AML-193 (cell line): ENCODE measurements at places on chromosomes 12 and 14.

DNA sequence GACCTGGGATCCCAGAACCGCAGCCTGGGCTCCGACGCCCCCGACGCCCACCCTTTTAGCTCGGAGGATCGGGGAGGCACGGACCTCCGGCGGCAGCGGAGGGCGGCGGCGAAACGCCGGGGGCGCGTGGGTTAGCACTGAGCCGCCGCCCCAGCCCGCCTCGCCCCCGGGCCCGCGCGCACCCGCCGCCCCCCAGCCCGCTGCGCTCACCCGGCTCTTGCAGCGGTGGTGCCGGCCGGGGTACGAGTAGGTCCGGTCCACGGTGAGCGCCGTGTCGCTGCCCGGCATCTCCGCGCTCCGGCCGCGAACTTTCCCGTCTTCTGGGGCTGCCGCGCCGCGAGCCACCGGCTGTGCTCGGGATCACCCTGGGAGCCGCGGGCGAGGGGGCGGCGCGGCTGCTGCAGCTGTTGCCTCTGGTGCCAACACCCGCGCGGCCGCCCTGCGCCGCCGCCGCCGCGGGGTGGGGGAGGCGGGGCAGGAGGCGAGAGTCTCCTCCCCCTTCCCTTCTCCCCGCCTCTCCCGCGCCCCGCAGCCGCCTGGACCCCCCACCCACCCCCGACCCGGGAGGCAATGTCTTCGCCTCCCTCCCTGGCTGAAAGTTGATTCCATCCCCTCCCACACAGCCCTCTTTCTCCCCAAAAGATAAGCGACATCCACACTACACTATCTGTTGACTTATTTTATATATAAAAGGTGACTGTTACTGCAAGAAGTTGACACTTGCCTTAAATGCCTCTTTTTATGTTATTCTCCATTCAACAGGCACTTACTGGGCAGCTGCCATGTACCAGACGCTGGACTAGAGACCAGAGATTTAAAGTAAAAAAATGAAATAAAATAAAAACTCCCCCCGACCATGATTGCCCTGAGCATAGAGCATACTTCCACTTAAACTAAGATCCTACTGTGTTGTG is at the start of gene TMCC3:
Gene TMCC3, minus strand, starts transcription at position 415 of the 914 bp plus-strand sequence. Its CDS starts 127 bp downstream, at position 288.
- no peak for DNase-seq

GRCh38 chr12:62190689-62191490 is 69.3 kb upstream of the USP15 start:
- no peak for DNase-seq

DNA sequence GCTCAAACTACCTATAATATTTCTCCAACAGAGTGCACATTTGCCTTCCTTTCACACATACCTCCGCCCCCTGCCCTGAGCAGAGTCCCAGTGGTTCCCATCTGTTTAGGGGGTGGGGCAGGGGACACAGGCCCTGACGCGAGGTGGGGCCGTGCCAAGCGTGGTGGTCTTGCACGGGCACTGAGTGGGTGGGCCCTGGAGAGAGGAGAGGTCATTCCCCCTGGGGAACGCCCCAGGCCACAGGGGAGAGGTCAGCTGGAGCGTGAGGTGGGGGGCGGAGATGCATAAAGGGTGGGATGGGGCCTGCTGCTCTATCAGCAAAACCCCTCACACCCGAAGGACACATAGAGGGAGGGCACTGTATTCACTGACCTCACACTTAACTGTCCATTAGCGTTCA is 441.9 kb downstream of the TMEM121 start:
- DNase-seq = no peak

GRCh38 chr14:35349496-35350365 is 54.8 kb downstream of the NFKBIA start:
- no peak for DNase-seq

DNA sequence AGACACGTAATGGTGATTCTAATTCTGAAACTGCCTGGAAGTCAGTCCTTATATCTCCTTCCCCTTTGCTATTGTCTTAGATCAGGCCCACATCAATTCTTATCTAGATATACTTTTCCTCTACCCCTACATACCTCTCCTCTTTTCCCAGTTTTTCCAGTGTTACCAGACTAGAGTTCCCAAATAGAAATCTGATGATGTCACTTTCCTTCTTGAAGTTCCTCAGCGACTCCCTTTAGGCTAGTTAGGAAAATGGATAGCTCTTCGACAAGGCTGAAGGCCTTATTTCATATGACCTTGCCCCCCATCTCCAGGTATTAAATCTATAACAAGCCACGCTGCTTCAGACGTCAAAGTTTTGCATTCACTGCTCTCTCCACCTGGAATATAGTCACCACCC is 201.1 kb upstream of the ATP2B1 start:
- no peak for DNase-seq

DNA sequence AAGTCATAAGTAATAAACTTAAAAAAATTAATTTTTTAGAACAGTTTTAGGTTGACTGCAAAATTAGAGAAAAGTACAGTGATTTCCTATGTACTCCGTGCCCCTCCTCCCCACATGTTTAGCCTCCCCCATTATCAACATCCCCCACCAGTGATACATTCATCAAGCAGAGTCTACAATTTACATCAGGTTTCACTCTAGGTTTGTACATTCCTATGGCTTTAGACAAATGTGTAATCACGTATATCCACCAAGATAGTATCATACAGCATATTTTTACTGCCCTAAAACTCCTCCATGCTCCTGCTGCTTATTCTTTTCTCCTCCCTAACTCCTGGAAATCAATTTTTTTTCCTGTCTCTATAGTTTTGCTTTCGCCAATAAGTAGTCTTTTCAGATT is 438.7 kb downstream of the LRFN5 start:
- no peak for DNase-seq

DNA sequence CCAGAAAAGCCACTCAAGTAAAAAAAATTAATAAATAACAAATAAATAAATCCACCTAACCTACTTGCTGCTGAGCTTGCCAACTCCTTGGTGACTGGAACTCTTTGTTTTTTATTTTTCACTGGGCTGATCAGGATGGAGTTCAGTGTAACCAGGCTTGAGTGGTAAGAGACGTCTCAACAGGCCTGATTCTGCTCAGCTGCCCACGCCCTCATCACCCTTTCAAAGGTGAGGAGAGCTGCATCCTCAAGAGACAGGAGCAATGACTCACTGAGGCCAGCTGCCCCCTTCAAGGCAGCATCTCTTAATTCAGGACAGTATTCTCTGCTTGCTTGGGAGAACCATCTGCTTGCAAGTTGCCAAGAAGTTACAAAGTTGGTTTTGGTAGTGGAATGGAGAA is 111.9 kb upstream of the CPM start:
- no peak for DNase-seq

DNA sequence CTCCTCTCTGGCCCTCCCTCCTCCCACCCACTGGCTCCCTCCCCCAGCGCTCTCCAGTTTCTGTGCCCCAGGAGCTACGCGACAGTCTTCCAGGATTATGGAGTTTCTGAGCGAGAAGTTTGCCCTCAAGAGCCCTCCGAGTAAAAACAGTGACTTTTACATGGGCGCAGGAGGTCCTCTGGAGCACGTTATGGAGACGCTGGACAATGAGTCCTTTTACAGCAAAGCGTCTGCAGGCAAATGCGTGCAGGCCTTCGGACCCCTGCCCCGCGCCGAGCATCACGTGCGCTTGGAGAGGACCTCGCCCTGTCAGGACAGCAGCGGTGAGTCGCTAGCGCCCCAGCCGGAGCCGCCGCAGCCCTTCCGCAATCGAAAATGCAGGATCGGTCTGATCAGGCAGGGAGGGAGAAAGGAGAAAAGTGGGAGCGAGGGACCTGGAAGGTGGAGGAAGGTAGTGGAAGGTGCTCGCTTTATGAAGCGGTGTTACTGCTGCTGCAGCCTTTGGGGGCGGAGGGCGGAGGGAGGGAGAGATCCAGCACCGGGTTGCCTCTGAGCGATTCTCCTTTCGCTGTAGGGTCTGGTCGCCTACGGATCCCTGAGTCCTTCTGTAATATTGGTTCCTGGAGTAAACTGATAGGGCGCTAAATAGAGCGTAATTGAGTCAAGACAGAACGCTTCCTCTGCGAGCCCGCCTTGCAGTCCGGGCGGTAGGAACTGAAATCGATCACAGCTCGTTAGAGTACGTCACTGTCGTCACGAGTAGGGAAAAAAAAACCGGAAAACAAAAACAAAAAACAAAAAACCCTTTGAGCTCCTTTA is at the start of gene ALX1:
Gene ALX1, plus strand, starts transcription at position 56 of the 819 bp plus-strand sequence. Its CDS starts 42 bp downstream, at position 98.
- DNase-seq = no peak

DNA sequence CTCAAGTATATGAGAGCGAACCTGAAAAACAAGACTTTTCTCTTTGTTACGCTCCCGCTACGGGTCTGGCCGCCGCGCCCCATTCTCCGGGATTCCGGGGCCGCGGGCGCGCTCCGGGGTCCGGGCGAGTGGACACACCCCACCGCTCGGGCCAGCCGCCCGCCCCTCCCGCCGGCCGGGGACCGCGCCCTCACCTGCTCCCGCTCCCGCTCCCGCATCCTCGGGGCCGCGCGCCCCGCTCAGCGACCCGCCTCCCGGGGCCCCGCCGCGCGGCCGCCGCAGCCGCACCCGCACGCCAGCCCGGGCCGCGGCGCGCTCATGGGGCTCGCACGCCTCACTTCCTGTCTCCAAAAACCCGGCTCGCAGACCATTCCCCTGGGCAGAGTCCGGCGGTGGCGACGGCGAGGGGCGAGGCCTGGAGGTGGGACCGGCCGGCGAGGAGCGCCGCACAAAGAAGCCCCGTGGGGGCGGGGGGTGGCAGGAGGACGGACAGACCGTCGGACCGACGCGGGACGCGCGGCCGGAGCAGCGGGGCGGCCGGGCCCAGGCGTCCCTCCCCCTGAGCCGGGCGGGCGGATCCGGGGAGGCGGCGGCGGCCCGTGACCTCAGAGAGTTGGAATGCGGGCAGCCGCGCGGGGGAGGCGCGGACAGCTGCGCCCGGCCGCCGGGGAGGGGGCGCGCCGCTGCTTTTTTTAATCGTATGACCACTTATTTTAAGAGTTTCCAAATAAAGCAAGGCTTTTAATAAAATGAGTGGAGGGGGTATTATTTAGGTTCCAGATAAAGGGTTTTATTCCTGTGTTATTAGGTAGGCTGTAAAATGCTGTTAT is at the start of gene PTPN21:
Gene PTPN21, minus strand, starts transcription at position 551 of the 830 bp plus-strand sequence. CDS start 4,590 bp downstream, outside the sequence.
- no peak for DNase-seq

- DNase-seq = peak; percentile 29
These were observed 9.8 kb upstream of the PNMA1 start for GRCh38 chr14:73723797-73724661.

DNA sequence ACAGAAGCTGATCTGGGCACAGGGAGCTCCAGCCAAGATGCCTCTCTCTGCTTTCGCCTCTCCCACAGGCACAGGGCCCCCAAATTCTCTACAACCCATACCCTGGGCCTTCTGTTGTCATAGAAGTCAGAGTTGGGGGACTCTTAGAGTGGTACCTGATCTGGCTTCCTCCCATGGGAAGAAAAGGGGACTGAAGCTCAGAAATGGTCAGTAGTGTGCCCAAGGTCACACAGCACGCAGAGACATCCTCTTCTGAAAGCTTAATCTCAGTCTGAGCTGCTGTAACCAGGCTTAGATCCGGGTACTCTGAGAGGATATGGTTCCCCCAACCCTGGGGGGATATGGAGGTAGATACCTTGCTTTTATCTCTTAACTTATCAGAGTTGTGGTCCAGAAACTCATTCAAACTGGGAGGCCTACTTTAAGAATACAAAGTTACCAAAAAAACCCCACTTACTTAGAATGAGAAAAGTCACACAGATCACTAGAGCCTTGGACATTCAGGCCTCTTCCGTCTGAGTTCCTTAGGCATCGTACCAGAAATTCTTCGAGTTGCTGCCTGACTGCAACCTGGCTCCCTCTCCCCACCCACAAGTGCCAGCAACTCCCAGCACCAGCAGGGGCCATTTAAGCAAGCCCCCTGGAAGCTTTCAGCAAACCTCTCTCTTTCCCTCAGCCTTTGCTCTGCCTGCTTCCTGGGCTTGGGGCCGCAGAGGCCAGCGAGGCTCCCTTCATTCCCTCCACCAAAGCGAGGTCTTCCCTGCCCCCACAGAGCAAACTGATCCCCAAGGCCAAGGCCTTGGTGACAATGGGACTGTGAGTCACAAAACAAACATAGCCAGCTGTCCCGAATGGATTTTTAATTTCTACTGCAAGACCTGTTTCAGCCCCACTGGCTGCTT is 13.9 kb downstream of the KRT7 start:
- DNase-seq = no peak

- DNase-seq = no peak
These were observed 486.5 kb downstream of the ZFP36L1 start for GRCh38 chr14:68306265-68306933.

GRCh38 chr14:80017795-80018194 is 193.5 kb downstream of the DIO2 start:
- no peak for DNase-seq

GRCh38 chr14:58876608-58877007 is 238.8 kb downstream of the DACT1 start:
- DNase-seq = no peak

GRCh38 chr12:66548338-66549049 is 130.4 kb downstream of the GRIP1 start:
- no peak for DNase-seq

- DNase-seq = peak; percentile 68
These were observed 27.1 kb upstream of the PCNX4 start for GRCh38 chr14:60064491-60065072.

GRCh38 chr14:68182492-68182891 is 362.9 kb downstream of the RAD51B start:
- no peak for DNase-seq

DNA sequence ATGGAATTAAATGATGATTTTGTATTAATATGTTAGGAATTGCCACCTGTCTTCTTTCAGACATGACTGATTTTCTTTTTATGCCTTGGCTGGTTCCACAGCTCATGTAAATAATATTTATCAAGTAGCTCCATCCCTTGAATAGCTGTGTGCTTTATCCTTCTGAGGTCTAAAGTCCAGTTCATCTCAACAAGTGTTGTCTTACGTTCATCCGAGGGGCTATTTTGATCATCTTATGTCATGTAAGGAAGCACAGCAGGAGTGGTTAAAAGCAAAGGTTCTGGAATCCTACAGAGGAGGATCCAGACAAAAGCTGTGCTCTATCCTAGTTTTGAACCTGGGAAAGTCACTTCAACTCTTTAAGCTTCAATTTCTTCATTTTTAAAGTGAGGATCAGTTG is 123.7 kb upstream of the ATP2B1 start:
- no peak for DNase-seq

- no peak for DNase-seq
These were observed 362.1 kb upstream of the STXBP6 start for GRCh38 chr14:25411781-25412757.

- no peak for DNase-seq
These were observed 15.7 kb downstream of the TBC1D30 start for GRCh38 chr12:64840119-64840518.

DNA sequence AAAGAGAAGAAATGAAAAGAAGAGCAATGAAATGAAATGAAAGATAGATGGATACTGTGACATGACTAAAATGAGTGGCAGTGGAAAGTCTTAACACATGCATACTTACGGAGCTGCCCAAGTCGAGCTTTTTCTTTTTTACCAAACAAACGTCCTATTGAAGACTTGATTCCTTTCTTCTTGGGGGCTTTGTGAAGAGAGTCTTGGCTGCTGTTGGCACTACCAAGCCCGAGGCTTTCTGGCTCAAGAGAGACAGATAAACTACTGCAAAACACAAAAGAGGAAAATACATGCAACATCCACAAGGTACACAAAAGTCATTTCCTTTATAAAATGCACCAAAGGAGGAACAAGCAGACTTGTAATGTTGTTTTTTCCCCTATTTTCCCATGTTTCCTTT is 261.2 kb downstream of the ACSS3 start:
- no peak for DNase-seq
